Stimulated activated naive CD8-positive, alpha-beta T cell treated with anti-CD3 and anti-CD28 coated beads, Interleukin-15, amount 100 ng/mL, for 72 hours (primary cell): ENCODE measurements at places on chromosomes 5 and 9.

- no peak for DNase-seq
Measured at GRCh38 chr9:98092613-98092931, 26.4 kb downstream of the TRIM14 start.

- DNase-seq = no peak
Measured at GRCh38 chr5:138752341-138752950, 779 bp upstream of the CTNNA1 start.

DNA sequence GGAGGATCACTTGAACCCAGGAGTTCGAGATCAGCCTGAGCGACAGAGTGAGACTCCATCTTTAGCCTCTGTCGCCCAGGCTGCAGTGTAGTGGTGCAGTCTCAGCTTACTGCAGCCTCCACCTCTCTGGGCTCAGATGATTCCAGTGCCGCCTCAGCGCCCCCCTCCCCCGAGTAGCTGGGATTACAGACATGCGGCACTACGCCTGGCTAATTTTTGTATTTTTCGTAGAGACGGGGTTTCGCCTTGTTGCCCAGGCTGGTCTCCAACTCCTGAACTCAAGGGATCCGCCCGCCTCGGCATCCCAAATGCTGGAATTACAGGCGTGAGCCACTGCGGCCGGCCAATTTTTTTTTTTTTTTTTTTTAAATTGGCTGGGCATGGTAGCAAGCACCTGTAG is 2.3 kb upstream of the HSPA9 start:
- no peak for DNase-seq

- DNase-seq = no peak
Measured at GRCh38 chr5:2537378-2538145, 213.9 kb downstream of the IRX2 start.

- DNase-seq = no peak
Measured at GRCh38 chr9:27377811-27378456, 81.0 kb upstream of the EQTN start.

DNA sequence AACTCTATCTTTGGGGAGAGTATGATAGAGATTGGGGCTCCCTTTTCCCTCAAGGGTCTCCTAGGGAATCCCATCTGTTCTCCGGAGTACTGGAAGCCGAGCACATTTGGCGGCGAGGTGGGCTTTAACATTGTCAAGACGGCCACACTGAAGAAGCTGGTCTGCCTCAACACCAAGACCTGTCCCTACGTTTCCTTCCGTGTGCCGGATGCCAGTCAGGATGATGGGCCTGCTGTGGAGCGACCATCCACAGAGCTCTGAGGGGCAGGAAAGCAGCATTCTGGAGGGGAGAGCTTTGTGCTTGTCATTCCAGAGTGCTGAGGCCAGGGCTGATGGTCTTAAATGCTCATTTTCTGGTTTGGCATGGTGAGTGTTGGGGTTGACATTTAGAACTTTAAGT is 21.5 kb downstream of the PTGS1 start:
- DNase-seq = no peak

GRCh38 chr5:108629779-108630528 is 117.7 kb upstream of the FER start:
- no peak for DNase-seq

- DNase-seq = no peak
Measured at GRCh38 chr5:4987431-4987830, 152.7 kb upstream of the ADAMTS16 start.

- no peak for DNase-seq
Measured at GRCh38 chr5:94830520-94830919, 212.1 kb downstream of the SLF1 start.

GRCh38 chr9:136566901-136567300 is 21.1 kb upstream of the NOTCH1 start:
- no peak for DNase-seq

DNA sequence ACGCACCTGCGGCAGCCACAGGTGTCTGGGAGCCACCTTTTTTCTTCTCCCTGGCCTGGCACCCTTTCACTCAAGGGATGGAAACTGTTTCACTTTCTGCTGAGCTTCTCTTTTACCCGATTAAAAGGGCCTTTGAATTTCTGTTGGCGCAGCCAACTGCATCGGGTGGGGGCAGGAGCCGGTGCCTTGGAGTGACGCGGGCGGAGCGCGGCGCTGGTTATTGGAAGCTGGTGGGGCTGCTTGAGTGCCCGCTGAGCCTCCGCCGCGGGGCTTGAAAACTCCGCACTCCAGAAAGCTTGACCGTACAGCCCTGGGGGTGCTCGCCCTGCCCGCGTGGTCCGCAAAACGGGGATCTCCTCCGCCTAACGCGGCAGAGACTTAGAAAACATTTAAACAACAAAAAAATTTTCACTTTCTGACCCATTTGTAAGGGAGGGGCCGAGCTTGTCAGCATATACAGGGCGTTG is 52.0 kb upstream of the TJP2 start:
- no peak for DNase-seq

DNA sequence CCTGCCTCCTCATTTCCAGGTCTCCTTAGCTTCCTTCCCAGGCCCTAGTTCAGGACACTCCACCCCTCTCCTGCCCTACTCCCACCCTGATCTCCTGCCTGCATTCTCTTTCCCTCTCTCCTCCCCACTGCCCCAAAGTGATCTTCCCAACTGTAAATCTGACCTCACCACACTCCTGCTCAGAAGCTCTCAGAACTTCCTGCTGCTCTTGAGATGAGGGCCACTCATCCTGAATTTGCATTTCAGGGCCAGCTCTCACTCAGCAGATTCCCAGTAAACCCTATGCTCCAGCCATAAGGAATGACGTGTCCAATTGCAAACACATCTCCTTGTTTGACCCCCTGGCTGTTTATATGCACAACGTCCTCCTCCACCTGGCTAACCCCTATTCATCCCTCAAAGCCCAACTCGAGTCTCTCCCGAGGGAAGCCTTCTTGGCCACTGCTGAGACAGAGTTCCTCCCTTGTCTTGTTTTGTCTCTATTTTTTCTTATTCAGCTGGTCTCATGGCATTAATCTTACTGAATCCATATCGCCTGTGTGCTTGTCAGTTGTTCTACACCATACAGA is 95.0 kb downstream of the NSG2 start:
- no peak for DNase-seq

DNA sequence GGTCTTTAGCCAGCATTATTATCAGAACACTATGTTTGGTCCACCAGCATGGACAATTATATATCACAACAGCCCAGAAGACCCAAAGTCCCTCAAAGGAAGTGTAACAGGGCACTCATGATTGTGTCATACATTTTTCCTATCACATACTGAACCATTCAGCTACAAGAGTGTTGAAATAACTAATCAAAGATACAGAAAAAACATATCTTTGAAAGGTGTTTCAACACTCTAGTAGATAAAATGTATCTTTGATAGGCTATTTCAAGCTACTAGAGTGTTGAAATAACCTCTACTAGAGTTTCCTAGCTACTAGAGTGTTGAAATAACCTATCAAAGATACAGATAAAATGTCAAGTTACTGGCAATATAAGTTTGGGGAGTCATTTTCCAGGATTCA is 545.0 kb downstream of the PRR16 start:
- no peak for DNase-seq

- no peak for DNase-seq
Measured at GRCh38 chr9:114238472-114238871, 83.1 kb downstream of the COL27A1 start.

GRCh38 chr5:140220032-140220697 is 45.2 kb downstream of the CYSTM1 start:
- DNase-seq = no peak

DNA sequence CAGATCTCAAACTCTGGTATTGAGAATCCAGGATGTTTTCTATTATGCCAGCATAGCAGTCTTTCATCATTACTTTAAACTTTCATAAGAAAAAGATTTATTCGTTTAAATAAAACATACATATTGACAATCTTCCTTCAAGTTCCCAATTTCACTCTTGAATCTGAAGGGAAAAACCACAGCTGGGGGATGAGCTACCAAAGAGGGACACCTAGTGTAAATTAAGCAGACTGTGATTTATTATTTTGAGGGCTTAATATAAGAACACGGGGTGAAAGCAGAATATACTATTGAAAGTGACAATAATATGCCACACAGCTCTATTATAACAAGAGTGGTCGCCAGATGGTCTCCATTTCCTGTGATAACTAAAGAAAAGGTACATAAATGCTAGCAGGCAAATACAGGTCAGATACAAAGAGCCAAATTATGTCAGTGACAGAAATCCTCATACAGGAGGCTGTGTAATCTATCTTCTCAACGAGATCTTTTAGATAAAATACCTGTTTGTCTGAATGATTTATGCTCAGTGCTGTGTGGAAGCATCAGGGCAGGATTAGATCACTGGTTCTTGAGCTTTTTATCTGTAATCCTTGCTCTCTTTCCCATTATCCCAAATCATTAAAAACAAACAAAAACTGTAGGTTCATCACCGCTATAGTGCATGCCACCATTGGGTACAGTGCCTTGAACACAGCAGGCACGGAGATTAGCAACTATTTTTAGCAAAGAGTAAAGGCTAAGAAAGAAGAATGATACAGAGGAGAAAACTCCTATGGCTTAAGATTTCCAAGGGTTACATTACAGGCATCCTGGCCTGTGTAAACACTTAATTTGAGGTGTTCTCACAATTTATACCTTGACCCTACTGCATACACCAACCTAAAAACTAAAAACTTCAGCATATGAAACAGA is 116.6 kb downstream of the DROSHA start:
- DNase-seq = no peak

DNA sequence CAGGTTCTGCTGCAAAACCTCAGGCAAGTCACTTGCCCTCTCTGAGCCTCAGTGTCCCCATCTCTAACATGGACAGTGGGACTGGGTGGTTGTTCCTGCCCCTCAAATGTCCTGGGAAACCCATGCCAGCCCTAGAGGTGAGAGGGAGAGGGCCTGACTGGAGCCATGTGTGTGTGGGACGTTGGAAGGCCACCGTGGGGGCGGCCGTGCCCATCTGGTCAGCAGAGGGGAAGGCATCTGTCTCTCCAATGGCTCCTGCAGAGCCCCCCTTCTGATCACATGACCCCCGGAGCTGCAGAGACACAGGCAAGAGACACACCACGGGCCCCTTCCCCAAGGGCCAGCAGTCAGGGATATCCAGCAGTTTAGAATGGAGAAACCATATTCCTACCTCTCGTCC is 1.7 kb downstream of the DNM1 start:
- no peak for DNase-seq

GRCh38 chr5:172837640-172838039 is 3.6 kb downstream of the ERGIC1 start:
- peak; percentile 40 for DNase-seq

DNA sequence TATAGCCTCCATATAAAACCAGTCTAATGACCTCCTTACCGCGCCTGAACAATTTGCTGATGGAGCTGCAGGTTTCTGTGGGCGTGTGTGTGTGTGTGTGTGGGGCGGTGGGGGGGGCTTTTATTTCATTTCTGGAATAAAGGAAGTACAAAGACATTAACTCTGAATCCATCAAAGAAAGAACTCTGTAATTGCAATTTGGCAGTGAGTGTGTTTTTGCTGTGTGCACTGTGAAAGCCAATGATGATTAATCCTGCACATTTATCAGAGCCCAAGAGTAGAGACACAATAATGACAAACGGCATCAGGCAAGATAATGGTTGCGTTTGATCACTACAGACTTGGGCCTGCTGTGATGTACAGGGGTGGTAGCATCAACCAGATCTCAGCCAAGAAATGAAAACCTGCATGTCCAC is 29.3 kb upstream of the NDFIP1 start:
- no peak for DNase-seq

DNA sequence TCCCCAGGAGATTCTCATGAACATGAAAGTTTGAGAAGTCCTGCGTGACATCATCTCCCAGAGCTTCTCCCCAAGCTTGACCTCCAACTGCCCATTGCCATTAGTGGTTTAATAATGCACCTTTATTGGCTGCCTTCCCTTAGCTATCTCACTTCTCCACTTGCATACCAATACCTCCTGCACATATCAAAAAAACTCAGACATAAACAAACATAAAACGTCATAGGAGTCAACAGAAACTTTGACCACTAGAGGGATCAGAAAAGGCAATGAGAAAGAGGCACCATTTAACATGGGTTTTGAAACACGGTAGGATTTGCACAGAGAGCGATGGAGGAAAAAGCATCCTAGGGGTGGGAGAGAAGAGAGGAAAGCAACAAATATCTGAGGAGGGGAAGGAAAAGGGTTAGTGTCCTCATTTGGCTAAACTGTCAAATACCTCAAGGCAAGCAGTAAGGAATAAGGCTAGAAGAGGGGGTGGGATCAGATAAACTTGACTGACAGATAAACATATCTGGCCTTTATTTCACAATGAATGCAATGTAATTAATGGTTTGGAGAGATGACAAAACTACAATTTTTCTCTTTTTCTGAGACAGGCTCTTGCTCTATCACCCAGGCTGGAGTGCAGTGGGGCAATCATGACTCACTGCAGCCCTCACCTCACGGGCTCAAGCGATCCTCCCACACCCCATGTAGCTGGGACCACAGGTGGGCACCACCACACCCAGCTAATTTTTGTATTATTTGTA is 27.0 kb downstream of the GNAQ start:
- no peak for DNase-seq

- DNase-seq = no peak
Measured at GRCh38 chr5:124652514-124652819, 94.0 kb downstream of the ZNF608 start.

GRCh38 chr5:161373345-161373707 is 173.2 kb downstream of the GABRB2 start:
- no peak for DNase-seq

GRCh38 chr5:18334949-18335348 is 700.7 kb downstream of the TAF11L14 start:
- DNase-seq = no peak

GRCh38 chr9:117278471-117279035 is 136.3 kb downstream of the ASTN2 start:
- no peak for DNase-seq

DNA sequence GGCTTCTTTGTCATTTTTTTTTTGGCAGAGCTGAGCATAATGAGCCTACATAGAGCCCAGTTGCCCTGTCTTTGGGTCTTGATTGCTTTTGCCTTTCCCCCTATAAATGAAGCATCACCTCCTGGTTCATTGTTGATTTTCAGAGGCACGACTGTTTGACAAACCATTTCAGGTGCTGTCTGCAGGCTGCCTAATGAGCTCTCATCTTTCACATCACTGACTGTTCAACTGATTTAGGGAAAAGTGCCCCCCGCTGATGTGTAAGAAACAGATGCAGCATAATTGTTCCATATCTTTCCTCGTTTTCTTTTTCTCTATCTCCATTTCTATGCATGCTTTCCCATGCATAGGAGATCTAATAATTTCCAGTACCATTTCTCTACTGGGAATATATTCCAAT is 338.6 kb downstream of the TMEM38B start:
- DNase-seq = no peak

DNA sequence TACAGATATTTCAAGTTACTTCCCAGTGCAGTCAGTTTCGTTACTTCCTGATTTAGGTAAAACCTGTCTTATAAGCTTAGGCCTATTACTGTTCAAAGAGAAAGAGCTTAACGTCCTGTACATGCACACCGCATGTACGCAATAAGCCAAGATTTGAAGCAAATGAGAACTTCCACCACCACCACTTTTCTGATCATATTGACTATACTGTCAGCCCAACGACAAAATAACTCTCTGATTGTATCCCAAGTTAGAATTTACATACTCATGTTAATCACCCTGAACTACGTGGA is 5.1 kb downstream of the NFIB start:
- DNase-seq = no peak
